ENCODE measurements at places on chromosomes 11 and 22. TPM values are rescaled to one million over a fixed set of nuclear protein-coding genes. Genes with fewer than 3 reads are reported as not detected.

Gene ATM
- 113 TPM for total RNA-seq

Gene C11orf87
- total RNA-seq, result 90.7 TPM

Gene CNGA4
- total RNA-seq, result 0.23 TPM

Gene RFPL1
- total RNA-seq, result not detected

Gene DEFB131B
- total RNA-seq, result not detected

Gene SULT4A1
- total RNA-seq, result 49.4 TPM

Gene FREY1
- total RNA-seq, result 1.2 TPM

Gene DUSP8
- total RNA-seq, result 8.8 TPM
